Calu3 (cell line): ENCODE measurements at places on chromosomes 5 and 9.

DNA sequence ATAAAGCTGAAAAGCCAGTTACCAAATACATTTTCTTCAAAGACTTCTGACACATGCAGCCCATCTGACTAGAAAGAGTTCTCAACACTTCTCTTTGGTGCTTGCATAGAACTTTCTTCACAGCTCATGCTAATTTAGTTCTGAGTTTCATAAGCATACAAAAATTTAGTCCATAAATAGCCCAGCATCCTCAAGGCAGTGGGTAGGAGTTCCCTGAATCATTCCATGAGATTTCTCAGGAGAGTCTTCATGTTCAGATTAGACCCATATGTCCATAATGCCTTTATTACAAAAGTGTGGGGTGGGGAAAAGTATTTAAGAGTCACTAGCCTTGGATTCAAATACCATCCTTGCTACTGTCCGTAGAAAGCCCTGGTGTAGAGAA is 290.2 kb upstream of the RGMB start:
- peaks cover 9% of the 10 kb centered on the region for H3K4me1 ChIP-seq
- no peaks in the 10 kb centered on the region for H3K36me3 ChIP-seq
- no peak overlapping the region for H3K27ac ChIP-seq
- DNase-seq, result no peak
- H3K27me3 ChIP-seq, result no peaks in the 10 kb centered on the region

GRCh38 chr9:132354637-132355355 is at the start of gene SETX:
Gene SETX (minus strand): TSS chr9:132354986. CDS start chr9:132349428, 5,558 bp downstream.
- peak within 1 kb of the TSS; percentile 90 for H3K4me3 ChIP-seq
- H3K27me3 ChIP-seq, result no peaks in the 10 kb centered on the region
- H3K4me1 ChIP-seq, result peaks cover 24% of the 10 kb centered on the region
- DNase-seq, result peak; percentile 93
- H3K27ac ChIP-seq, result peak within 1 kb of the TSS; percentile 74

- no peaks in the 10 kb centered on the region for H3K36me3 ChIP-seq
- H3K4me1 ChIP-seq, result peaks cover 38% of the 10 kb centered on the region
- DNase-seq, result no peak
- H3K27me3 ChIP-seq, result no peaks in the 10 kb centered on the region
Measured at GRCh38 chr5:152488869-152489268, 83.8 kb upstream of the NMUR2 start.

DNA sequence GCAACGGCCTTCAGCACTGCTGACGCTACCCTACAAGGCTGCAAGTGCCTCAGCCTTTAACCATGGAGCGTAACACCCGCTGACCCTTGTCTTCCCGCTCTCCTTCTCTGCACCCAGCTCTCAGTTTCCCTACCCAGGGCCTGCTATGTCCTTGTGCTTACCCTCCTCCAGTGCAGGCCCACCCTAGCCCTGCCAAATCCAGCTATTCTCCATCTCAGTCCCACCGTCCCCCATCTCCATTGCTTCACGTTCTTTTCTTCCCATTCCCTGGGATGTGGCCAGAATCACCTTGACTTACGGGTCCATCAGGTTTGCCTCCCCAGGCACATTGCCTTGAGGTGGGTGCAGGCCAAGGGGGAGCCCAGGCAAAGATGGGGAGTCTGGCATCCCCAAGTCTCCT is 91.2 kb downstream of the PAX5 start:
- H3K36me3 ChIP-seq, result no peaks in the 10 kb centered on the region
- no peak for DNase-seq
- no peak overlapping the region for H3K4me3 ChIP-seq
- H3K4me1 ChIP-seq, result no peaks in the 10 kb centered on the region
- H3K27me3 ChIP-seq, result no peaks in the 10 kb centered on the region

- no peak overlapping the region for H3K27ac ChIP-seq
- DNase-seq, result no peak
- no peak overlapping the region for H3K4me3 ChIP-seq
- H3K27me3 ChIP-seq, result no peaks in the 10 kb centered on the region
- H3K36me3 ChIP-seq, result no peaks in the 10 kb centered on the region
Measured at GRCh38 chr5:85545129-85545528, 1072.6 kb upstream of the COX7C start.

DNA sequence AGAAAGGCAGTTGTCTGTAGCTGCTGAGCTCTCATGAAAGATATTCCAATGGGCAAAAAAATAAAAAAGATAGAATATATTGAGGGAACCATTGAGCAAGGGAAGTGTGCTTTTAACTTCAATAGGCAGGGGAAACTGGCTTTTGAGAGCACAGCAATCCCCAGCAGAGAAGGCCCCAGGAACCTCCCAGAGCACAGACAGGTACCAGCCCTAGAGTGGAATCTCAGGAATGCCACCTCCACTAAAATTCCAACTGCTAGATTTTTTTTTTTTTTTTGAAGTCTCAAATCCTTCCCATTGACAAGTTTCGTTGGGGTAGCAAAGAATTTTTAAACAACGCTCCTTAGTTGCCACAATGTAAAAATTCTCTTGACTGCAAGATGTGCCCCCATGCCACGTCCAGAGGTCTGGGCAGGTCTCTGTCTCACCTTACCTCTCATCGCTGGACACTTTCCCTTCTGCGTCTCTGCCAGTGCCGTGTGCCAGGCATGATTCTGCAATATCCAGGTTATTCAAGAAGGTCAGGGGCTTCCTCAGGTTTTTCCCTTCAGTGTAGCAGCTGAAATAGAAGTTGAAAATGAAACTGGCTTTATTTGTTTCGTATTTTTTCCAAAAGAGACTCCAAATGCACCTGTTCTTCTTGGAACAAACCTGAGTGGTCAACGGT is 64.2 kb upstream of the IRX1 start:
- no peak overlapping the region for H3K4me3 ChIP-seq
- no peaks in the 10 kb centered on the region for H3K36me3 ChIP-seq
- no peaks in the 10 kb centered on the region for H3K27me3 ChIP-seq

GRCh38 chr9:113665756-113666155 is 202.2 kb downstream of the RGS3 start:
- H3K36me3 ChIP-seq, result no peaks in the 10 kb centered on the region
- no peak overlapping the region for H3K4me3 ChIP-seq
- H3K27me3 ChIP-seq, result peaks cover 79% of the 10 kb centered on the region
- H3K4me1 ChIP-seq, result no peaks in the 10 kb centered on the region
- no peak for DNase-seq
- no peak overlapping the region for H3K27ac ChIP-seq

DNA sequence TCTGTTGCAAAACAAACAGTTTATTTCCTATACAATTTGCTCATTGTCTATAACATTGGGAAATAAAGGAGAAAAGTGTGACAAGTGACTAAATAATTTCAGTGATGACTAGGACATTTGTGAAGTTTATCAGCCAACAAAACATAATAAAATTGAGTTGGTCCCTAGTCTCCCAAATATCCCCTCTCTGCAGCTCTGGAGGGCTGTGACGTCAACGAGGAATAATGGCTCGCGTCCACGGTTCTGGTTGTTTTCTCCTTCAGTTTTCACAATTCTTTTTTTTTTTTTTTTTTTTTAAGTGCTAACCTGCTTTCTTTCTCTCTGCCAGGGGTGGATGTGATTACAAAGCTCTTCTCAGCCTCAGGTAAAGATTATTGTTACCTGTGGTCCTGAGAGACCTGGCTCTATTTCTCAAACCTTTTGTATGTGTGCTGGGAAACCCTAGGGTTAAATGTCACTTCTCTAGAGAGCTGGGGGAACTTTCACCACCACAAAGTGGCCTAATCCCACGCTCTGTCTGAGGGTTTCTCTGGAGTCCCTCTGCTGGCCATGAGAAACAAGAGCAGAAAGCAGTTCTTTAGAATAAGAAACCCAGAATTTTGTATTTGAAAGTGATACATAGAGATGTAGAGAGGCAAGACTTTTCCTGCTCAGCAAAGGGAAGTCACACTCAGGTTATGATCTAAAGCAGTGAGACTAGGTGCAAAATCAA is 36.2 kb upstream of the ANKRD55 start:
- H3K36me3 ChIP-seq, result no peaks in the 10 kb centered on the region
- no peak overlapping the region for H3K27ac ChIP-seq
- peak; percentile 26 for DNase-seq
- no peak overlapping the region for H3K4me3 ChIP-seq
- H3K4me1 ChIP-seq, result peaks cover 25% of the 10 kb centered on the region
- H3K27me3 ChIP-seq, result no peaks in the 10 kb centered on the region
